ENCODE measurements at places on chromosomes 2 and 18.
A peak's percentile ranks its signal among the peaks of the same experiment; 100 is the strongest.

DNA sequence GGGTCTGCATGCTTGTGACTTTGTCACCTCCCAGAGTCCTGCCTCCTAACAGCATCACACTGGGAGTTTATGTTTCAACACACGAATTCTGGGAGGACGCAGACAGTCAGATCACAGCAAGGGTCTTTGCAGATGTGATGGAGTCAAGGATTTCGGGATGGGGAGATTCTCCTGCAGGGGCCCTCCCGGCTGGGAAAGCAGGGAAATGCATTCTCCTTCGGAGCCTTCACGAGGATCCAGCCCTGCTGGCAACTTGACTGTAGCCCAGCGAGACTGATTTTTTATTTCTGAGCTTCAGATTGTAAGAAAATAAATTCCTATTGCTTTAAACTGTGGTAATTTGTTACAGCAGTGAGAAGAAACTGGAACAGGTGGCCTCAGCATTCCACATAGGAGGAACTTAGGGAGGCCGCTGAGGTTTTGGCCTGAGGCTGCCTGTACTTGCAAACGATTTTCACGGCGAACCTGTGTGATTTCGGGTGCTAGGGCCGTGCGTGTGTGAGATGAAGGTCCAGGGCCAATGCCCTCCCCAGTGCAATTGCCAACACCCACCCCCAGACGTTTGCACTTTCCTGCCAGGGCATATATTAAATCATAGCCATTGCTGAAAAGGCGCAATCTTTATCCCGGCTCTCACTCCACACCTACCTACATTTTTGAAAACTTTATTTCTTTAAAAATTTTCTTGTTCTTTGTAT lies 79.8 kb downstream of the ASB1 start:
- H3K27ac ChIP-seq, result no peak overlapping the region
- DNase-seq, result no peak
- H3K4me3 ChIP-seq, result no peak overlapping the region
- no peaks in the 10 kb centered on the region for H3K36me3 ChIP-seq
- H3K4me1 ChIP-seq, result no peaks in the 10 kb centered on the region
- no peaks in the 10 kb centered on the region for H3K27me3 ChIP-seq

GRCh38 chr18:23231340-23232021 lies 96.2 kb downstream of the CABLES1 start:
- no peak for DNase-seq
- peak overlapping the region; percentile 37 for H3K27ac ChIP-seq
- no peak overlapping the region for H3K4me3 ChIP-seq
- peaks cover 7% of the 10 kb centered on the region for H3K4me1 ChIP-seq
- no peaks in the 10 kb centered on the region for H3K27me3 ChIP-seq
- H3K36me3 ChIP-seq, result no peaks in the 10 kb centered on the region

- no peak overlapping the region for H3K4me3 ChIP-seq
- H3K27ac ChIP-seq, result no peak overlapping the region
- H3K36me3 ChIP-seq, result no peaks in the 10 kb centered on the region
- DNase-seq, result no peak
Measured at GRCh38 chr2:225274751-225275150, 124.8 kb upstream of the NYAP2 start.

DNA sequence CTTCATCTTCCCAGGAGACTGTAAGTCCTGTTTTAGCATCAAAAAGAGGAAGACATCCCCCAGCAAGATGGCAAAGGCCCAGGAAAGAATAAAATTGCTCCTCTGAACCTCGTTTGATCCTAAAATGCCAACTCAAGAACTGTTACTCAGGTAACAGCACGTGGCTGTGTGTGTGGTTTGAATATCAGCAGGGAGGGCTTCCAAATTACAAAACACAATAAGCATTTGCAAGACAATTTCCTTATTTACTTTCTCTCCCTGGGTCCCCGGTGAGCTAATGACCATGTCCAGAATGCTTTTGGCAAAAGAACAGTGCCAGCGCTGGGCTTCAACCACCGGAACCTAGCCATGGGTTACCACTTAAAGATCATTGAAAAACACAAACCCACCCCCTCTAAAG lies 163.6 kb downstream of the C1D start:
- H3K36me3 ChIP-seq, result no peaks in the 10 kb centered on the region
- no peaks in the 10 kb centered on the region for H3K4me1 ChIP-seq
- no peaks in the 10 kb centered on the region for H3K27me3 ChIP-seq
- DNase-seq, result no peak

GRCh38 chr2:192247456-192247855 lies 52.7 kb upstream of the TMEFF2 start:
- DNase-seq, result no peak
- no peaks in the 10 kb centered on the region for H3K4me1 ChIP-seq
- no peak overlapping the region for H3K4me3 ChIP-seq
- H3K36me3 ChIP-seq, result no peaks in the 10 kb centered on the region
- H3K27ac ChIP-seq, result no peak overlapping the region

DNA sequence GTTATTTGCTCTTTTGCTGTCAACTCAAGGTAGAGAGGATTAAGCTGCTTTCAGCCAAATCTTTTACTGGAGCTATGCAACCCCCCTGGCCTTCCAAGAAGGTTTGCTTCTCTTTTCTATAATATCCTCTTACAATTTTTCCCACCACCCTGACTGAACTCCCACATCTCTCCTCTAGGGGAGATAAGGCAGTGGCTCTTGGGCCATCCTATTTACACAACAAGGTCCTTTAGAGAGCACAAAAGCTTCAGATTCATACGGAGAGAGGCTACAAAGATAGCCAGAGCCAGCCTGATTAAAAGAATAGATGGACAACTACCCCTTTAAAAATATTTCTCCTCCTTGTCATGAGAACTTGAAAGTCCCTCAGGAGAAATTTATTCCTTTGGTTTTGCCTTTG lies 95.7 kb downstream of the TPGS2 start:
- H3K4me1 ChIP-seq, result no peaks in the 10 kb centered on the region
- H3K27me3 ChIP-seq, result no peaks in the 10 kb centered on the region
- no peaks in the 10 kb centered on the region for H3K36me3 ChIP-seq
- no peak overlapping the region for H3K4me3 ChIP-seq
- H3K27ac ChIP-seq, result no peak overlapping the region

- H3K36me3 ChIP-seq, result no peaks in the 10 kb centered on the region
- no peak for DNase-seq
- no peaks in the 10 kb centered on the region for H3K27me3 ChIP-seq
- H3K27ac ChIP-seq, result no peak overlapping the region
- no peak overlapping the region for H3K4me3 ChIP-seq
- H3K4me1 ChIP-seq, result no peaks in the 10 kb centered on the region
Measured at GRCh38 chr2:5504756-5505155, 187.4 kb upstream of the SOX11 start.

GRCh38 chr2:198117406-198118041 lies 313.1 kb downstream of the PLCL1 start:
- DNase-seq, result no peak
- H3K27me3 ChIP-seq, result no peaks in the 10 kb centered on the region
- no peak overlapping the region for H3K4me3 ChIP-seq
- H3K4me1 ChIP-seq, result no peaks in the 10 kb centered on the region
- H3K36me3 ChIP-seq, result no peaks in the 10 kb centered on the region

- H3K4me3 ChIP-seq, result no peak overlapping the region
- no peaks in the 10 kb centered on the region for H3K36me3 ChIP-seq
- no peaks in the 10 kb centered on the region for H3K4me1 ChIP-seq
- H3K27me3 ChIP-seq, result no peaks in the 10 kb centered on the region
Measured at GRCh38 chr2:111057721-111058120, 63.0 kb upstream of the BCL2L11 start.

DNA sequence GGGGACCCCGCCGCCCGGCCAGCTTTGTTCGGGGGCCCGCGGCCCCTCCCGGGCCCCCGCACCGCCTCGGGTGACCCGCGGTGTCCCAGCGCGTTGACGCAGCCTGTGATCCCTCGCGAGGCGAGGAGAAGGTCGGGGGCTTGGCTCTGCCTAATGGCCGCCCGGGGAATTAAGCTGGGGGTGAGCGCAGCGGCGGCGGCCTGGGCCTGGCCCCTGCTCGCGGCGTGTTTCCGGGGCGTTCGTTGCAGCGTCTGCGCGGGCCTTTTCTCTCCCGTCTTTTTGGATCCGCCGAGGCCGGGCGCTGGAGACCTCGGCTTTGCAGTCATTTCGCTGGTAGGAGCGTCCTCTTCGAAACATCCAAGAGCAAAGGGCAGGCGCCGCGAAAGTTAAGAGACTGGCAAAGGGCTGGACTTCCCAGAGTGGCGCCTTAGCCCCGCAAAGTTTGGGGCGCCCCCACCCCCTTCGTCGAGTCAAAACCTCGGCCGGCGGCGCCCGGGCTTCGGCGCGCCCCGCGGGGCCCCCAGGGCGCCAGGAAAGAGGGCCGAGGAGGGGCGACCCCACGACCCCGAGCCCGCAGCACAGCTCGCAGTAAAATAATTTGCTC lies 1.3 kb downstream of the SALL3 start:
- DNase-seq, result no peak
- H3K27me3 ChIP-seq, result peaks cover 8% of the 10 kb centered on the region
- no peaks in the 10 kb centered on the region for H3K4me1 ChIP-seq
- no peak overlapping the region for H3K27ac ChIP-seq
- no peaks in the 10 kb centered on the region for H3K36me3 ChIP-seq
- H3K4me3 ChIP-seq, result no peak overlapping the region

DNA sequence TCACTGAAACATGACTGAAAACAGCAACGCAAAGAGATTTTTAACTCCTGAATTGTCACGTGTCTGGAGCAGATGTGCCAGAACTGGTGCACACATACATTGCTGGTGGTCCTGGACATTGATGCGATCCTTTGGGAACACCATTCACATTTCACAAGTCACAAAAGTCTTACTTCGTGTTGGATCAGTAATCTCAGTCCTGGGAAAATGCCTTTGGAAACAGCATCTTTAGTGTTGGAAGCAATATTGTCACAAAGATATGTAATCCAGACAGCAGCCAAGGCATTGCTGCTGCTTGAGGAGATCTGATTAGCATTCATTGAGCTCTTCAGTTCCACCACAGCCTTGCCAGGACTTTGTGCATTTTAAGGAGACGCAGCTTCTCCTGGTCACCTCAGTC lies 126.2 kb upstream of the SH3BP4 start:
- no peak for DNase-seq
- no peak overlapping the region for H3K4me3 ChIP-seq
- peaks cover 10% of the 10 kb centered on the region for H3K4me1 ChIP-seq
- H3K27me3 ChIP-seq, result no peaks in the 10 kb centered on the region
- H3K36me3 ChIP-seq, result no peaks in the 10 kb centered on the region

DNA sequence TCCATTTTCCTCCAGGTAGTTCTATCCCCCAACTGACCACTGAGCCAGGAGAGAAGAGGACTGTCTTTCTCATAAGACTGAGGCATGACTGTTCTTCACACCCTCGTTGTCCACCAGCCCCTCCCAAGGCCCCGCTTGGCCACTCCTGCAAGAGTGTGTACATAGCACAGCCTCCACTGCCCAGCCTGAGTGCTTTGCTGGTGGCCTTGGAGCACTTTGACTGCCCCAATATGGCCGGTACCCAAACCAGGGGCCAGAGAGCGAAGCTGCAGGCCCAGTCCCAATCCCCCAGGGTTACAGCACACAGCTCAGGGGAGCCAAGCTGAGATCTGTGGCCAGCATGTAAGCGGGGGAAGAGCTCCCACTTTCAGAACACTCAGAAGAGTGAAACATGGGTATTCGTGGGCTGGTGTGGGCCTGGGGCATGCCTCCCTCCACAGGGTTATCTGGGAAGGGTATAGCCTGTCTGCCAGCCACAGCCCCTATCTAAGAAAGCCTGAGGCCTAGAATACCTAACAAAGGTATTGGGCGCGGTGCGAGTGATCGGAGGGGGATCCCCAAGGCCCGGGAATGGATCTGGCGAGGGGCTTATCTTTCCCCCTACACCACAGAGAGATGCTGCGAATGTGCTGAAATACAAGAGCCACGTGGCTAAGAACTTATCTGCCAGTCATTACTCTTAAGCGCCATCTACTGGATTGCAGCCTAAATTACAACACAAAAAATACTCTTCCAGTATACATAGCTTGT lies 163.8 kb downstream of the WDPCP start:
- no peaks in the 10 kb centered on the region for H3K36me3 ChIP-seq
- no peaks in the 10 kb centered on the region for H3K4me1 ChIP-seq
- H3K27me3 ChIP-seq, result no peaks in the 10 kb centered on the region
- H3K27ac ChIP-seq, result no peak overlapping the region
- DNase-seq, result no peak

- no peaks in the 10 kb centered on the region for H3K36me3 ChIP-seq
- H3K27ac ChIP-seq, result no peak overlapping the region
- no peak for DNase-seq
- no peaks in the 10 kb centered on the region for H3K27me3 ChIP-seq
- H3K4me3 ChIP-seq, result no peak overlapping the region
Measured at GRCh38 chr2:237765875-237766274, 32.7 kb upstream of the RBM44 start.

GRCh38 chr2:137969418-137969765 lies 5.1 kb downstream of the HNMT start:
- peak overlapping the region; percentile 94 for H3K27ac ChIP-seq
- no peak for DNase-seq
- no peak overlapping the region for H3K4me3 ChIP-seq
- peaks cover 21% of the 10 kb centered on the region for H3K36me3 ChIP-seq

- no peaks in the 10 kb centered on the region for H3K27me3 ChIP-seq
- H3K36me3 ChIP-seq, result no peaks in the 10 kb centered on the region
- H3K4me3 ChIP-seq, result no peak overlapping the region
Measured at GRCh38 chr2:99545604-99546003, 55.8 kb upstream of the REV1 start.
